ENCODE measurements at places on chromosomes 5 and 9. TPM values are rescaled to one million over a fixed set of nuclear protein-coding genes. Genes with fewer than 3 reads are reported as not detected.

Gene DBH
- 4.7 TPM for total RNA-seq

Gene POMT1
- 15.1 TPM for total RNA-seq

Gene FOXI1
- total RNA-seq = not detected

Gene STPG3
- not detected for total RNA-seq

Gene MOB3B
- total RNA-seq = 1.0 TPM

Gene TCF7
- total RNA-seq = 2.0 TPM

Gene NDUFS4
- 65.3 TPM for total RNA-seq

DNA sequence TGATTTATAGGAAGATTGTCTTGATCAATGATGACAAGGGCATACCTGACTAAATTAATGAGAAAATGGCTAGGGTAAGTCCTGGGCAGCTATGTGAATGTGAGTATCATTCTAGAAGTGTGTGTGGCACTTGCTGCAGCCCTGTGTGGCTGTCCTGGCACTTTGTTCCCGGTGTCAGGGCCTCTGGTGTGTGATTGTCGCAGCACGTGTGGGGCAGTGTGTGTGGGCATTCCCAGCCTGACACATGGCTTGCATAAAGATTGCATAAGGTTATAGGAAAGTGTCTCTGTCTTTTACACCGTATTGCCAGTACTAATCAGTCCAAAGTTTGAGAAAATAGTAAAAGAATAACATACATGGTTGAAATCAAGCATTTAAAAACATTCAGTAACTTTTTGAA is 74.4 kb downstream of the TRIO start:
- H3K4me1 ChIP-seq = peaks cover 60% of the 10 kb centered on the region
- H3K36me3 ChIP-seq = no peaks in the 10 kb centered on the region
- no peak overlapping the region for H3K4me3 ChIP-seq
- DNase-seq = peak; percentile 79
- peak overlapping the region; percentile 58 for H3K27ac ChIP-seq

GRCh38 chr5:122517091-122517490 is 205.1 kb downstream of the SNCAIP start:
- H3K36me3 ChIP-seq = no peaks in the 10 kb centered on the region
- no peak for DNase-seq
- no peaks in the 10 kb centered on the region for H3K4me1 ChIP-seq
- H3K27me3 ChIP-seq = no peaks in the 10 kb centered on the region
- no peak overlapping the region for H3K4me3 ChIP-seq

DNA sequence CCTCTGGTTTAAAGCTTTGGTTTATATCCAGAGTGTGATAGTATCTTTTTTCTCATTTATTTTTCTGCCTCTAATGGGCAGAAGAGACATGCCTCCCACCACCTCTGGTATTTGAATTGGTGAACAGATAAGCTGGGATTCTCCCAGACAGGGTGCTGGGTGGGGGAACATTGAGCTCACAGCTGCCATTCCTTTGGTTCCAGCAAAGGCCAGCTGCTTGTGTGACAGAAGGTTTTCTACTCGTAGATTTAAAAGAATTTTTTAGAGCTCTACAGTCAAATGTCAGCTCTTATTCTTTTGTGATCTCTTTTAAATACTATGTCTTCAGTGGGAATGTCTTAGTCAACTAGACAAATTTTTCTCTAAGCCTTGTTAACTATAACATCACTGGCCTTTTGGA is 54.7 kb upstream of the ADAMTS16 start:
- H3K4me1 ChIP-seq = no peaks in the 10 kb centered on the region
- H3K36me3 ChIP-seq = no peaks in the 10 kb centered on the region
- no peak for DNase-seq
- H3K4me3 ChIP-seq = no peak overlapping the region
- H3K27ac ChIP-seq = no peak overlapping the region
- no peaks in the 10 kb centered on the region for H3K27me3 ChIP-seq

DNA sequence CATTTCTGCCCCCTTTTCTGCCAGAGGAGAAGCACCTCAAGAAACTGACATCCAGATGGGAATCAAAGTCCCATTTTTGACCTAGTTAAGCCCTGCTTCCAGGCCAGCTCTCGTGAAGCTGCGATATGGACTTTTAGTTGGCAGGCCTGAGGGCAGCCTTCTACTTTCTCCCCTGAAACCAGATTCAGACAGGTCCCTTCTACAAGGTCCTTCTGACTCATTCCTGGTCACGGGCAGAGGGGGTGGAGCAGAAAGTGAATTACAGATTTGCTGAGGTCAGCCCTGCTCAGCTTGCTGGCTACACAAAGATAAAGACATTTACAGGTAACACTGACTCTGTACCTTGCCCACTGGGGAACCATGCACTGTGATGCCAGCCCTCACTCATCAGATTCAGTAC is 52.8 kb upstream of the TUT7 start:
- H3K4me1 ChIP-seq = peaks cover 39% of the 10 kb centered on the region
- no peaks in the 10 kb centered on the region for H3K27me3 ChIP-seq
- no peaks in the 10 kb centered on the region for H3K36me3 ChIP-seq
- H3K4me3 ChIP-seq = no peak overlapping the region

GRCh38 chr9:135600296-135600817 is 38.8 kb downstream of the PAEP start:
- no peak for DNase-seq
- H3K4me3 ChIP-seq = no peak overlapping the region
- H3K27me3 ChIP-seq = no peaks in the 10 kb centered on the region
- H3K36me3 ChIP-seq = no peaks in the 10 kb centered on the region
- no peak overlapping the region for H3K27ac ChIP-seq
- no peaks in the 10 kb centered on the region for H3K4me1 ChIP-seq

DNA sequence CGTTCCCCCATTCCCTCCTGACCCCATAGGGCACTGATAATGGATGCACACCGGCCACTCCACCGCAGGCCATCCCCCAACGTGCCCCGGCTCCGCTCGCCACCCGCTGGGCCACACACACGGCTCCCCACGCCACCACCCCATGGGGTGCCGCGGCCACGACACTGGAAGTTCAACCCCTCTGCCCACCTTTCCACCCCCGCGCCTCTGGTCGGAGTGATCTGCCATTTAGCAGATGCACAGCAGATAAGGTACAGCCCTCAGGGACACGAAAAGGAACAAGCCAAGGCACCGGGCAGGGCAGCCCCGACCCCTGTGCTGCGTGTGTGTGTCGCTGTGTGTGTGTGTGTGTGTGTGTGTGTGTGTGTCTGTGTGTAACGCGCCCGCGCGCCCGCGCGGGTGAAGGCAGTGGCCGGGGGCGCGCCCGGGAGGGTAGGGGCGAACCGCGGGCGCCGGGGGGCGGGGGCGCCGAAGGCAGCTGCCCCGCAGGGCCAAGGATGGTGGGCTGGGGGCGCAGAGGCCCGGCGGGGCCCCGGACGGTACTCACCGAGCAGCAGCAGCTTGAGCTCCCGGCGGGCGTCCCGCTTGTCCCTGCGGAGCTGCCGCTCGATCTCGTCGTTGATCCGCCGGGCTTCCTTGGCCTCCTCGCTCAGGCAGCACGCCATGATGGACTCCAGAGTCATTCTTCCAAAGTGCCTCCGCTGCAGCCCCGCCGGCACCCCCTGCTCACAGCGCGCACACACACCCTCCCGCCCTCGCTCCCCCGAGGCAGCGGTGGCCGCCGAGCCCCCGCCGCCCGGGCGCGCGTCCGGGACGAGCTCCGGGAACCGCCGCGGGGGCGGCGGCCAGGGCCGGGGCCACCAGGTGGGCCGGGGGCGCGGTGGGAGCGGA is 813 bp downstream of the GNAQ start:
- H3K27me3 ChIP-seq = no peaks in the 10 kb centered on the region
- peak overlapping the region; percentile 63 for H3K4me3 ChIP-seq
- peak; percentile 69 for DNase-seq

- no peak for DNase-seq
- no peak overlapping the region for H3K27ac ChIP-seq
- H3K36me3 ChIP-seq = no peaks in the 10 kb centered on the region
- no peaks in the 10 kb centered on the region for H3K27me3 ChIP-seq
- H3K4me3 ChIP-seq = no peak overlapping the region
Observed at GRCh38 chr5:38376404-38376803, 118.0 kb downstream of the EGFLAM start.

GRCh38 chr9:71210326-71210725 is 88.9 kb upstream of the TRPM3 start:
- no peaks in the 10 kb centered on the region for H3K27me3 ChIP-seq
- H3K4me1 ChIP-seq = no peaks in the 10 kb centered on the region
- no peak overlapping the region for H3K4me3 ChIP-seq
- H3K36me3 ChIP-seq = no peaks in the 10 kb centered on the region

- H3K4me3 ChIP-seq = no peak overlapping the region
- H3K4me1 ChIP-seq = no peaks in the 10 kb centered on the region
- no peaks in the 10 kb centered on the region for H3K27me3 ChIP-seq
- H3K36me3 ChIP-seq = no peaks in the 10 kb centered on the region
- DNase-seq = no peak
Observed at GRCh38 chr5:45596320-45596719, 99.9 kb downstream of the HCN1 start.

- no peak for DNase-seq
- no peak overlapping the region for H3K4me3 ChIP-seq
Observed at GRCh38 chr9:86732514-86733171, 214.7 kb downstream of the GAS1 start.

- no peaks in the 10 kb centered on the region for H3K27me3 ChIP-seq
- H3K27ac ChIP-seq = no peak overlapping the region
- no peaks in the 10 kb centered on the region for H3K36me3 ChIP-seq
Observed at GRCh38 chr5:74394528-74394915, 246.0 kb downstream of the ENC1 start.

DNA sequence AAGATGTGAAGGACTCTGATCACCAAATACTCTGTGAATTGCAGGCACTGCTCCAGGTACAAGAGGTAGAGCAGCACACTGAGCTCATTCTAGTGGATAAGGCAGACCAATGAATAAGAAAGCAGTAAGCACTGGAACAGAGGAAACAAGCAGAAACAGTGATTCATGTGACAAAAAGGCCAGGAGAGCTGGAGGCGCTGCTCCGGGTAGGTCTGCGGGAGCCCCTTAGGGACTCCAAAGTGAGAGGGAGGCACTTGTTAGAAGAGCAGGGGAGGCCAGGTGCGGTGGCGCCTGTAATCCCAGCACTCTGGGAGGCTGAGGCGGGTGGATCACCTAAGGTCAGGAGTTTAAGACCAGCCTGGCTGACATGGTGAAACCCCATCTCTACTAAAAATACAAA is 231.6 kb upstream of the NFIL3 start:
- H3K27me3 ChIP-seq = no peaks in the 10 kb centered on the region
- H3K27ac ChIP-seq = no peak overlapping the region
- H3K4me3 ChIP-seq = no peak overlapping the region
- no peaks in the 10 kb centered on the region for H3K4me1 ChIP-seq
- no peaks in the 10 kb centered on the region for H3K36me3 ChIP-seq

GRCh38 chr5:137938751-137939143 is 49.5 kb downstream of the PKD2L2 start:
- no peak for DNase-seq
- H3K4me3 ChIP-seq = no peak overlapping the region
- H3K4me1 ChIP-seq = no peaks in the 10 kb centered on the region
- H3K27ac ChIP-seq = no peak overlapping the region
- peaks cover 47% of the 10 kb centered on the region for H3K36me3 ChIP-seq

DNA sequence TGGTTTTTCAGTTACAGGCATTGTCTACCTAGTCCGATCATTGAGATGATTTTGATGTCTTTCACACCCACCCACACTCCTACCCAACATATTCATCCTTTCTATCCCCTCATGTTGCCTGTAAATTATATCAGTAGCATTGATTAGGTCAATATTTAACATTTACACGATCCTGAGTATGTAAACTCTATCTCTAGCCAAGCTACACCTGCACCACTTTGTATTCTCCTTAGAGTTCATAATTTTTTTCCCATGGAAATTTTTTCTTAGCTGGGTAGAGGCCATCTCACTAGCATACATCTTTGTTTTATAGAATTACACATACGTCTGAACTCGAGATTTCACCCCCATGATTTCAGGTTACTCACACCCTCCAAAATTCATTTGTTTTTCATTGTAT is 30.6 kb downstream of the GCNT4 start:
- no peaks in the 10 kb centered on the region for H3K36me3 ChIP-seq
- H3K4me3 ChIP-seq = no peak overlapping the region
- H3K27me3 ChIP-seq = no peaks in the 10 kb centered on the region
- no peaks in the 10 kb centered on the region for H3K4me1 ChIP-seq

GRCh38 chr9:135925496-135926133 is 18.3 kb upstream of the CAMSAP1 start:
- DNase-seq = peak; percentile 34
- H3K4me3 ChIP-seq = no peak overlapping the region
- no peaks in the 10 kb centered on the region for H3K4me1 ChIP-seq
- no peak overlapping the region for H3K27ac ChIP-seq

- no peak for DNase-seq
- H3K4me3 ChIP-seq = no peak overlapping the region
- H3K36me3 ChIP-seq = no peaks in the 10 kb centered on the region
- no peaks in the 10 kb centered on the region for H3K4me1 ChIP-seq
- H3K27me3 ChIP-seq = no peaks in the 10 kb centered on the region
Observed at GRCh38 chr9:107946364-107947141, 457.0 kb upstream of the KLF4 start.

GRCh38 chr9:38311382-38312270 is 80.9 kb upstream of the ALDH1B1 start:
- H3K27ac ChIP-seq = no peak overlapping the region
- no peak for DNase-seq
- no peaks in the 10 kb centered on the region for H3K36me3 ChIP-seq
- no peak overlapping the region for H3K4me3 ChIP-seq
- no peaks in the 10 kb centered on the region for H3K27me3 ChIP-seq

DNA sequence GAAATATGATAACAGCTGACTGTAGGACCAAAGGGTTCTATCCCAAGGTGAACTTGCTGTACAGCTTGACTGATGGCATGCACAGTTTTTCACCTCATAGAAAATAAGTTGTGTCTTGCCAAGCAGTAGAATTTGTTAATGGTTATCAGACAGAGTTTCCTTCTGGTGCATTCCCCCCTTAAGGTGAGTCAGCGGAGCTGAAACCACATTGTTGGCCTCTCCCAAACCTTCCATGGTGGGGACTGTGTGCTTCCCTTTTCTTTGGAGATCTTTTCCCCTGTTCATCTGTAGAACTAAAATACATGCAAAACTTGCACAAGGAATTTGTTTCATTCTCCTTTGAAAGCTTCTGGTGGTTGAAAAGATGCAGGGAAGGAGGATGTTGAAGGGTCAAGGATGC is 179.8 kb downstream of the FGF1 start:
- H3K27me3 ChIP-seq = no peaks in the 10 kb centered on the region
- no peak for DNase-seq
- peaks cover 24% of the 10 kb centered on the region for H3K4me1 ChIP-seq
- no peaks in the 10 kb centered on the region for H3K36me3 ChIP-seq
- no peak overlapping the region for H3K27ac ChIP-seq

GRCh38 chr5:11069041-11069440 is 308.0 kb upstream of the DAP start:
- no peak overlapping the region for H3K27ac ChIP-seq
- H3K36me3 ChIP-seq = no peaks in the 10 kb centered on the region
- H3K27me3 ChIP-seq = no peaks in the 10 kb centered on the region
- DNase-seq = no peak
- no peak overlapping the region for H3K4me3 ChIP-seq

DNA sequence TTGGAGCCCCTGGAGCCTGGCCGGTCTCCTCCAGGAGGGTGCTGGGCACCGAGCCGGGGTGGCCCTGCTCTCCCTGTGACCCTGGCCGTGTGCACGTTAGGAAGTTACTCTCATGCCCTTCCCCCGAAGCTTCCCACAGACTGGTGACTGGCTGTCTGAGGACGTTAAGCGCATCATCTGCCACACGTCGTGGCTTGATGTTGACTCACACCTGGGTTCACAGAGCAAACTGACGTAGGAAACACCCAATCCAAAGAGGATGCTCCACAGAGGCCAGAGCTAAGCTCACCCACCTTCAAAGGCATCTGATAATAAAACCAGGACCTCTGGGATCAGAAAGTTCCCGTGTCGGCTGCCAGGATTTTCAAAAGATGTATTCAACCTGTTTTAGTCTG is 152.9 kb upstream of the PHYKPL start:
- no peaks in the 10 kb centered on the region for H3K36me3 ChIP-seq
- no peak for DNase-seq
- H3K4me3 ChIP-seq = no peak overlapping the region
- H3K27me3 ChIP-seq = no peaks in the 10 kb centered on the region
